ENCODE measurements at places on chromosomes 5 and 9.

DNA sequence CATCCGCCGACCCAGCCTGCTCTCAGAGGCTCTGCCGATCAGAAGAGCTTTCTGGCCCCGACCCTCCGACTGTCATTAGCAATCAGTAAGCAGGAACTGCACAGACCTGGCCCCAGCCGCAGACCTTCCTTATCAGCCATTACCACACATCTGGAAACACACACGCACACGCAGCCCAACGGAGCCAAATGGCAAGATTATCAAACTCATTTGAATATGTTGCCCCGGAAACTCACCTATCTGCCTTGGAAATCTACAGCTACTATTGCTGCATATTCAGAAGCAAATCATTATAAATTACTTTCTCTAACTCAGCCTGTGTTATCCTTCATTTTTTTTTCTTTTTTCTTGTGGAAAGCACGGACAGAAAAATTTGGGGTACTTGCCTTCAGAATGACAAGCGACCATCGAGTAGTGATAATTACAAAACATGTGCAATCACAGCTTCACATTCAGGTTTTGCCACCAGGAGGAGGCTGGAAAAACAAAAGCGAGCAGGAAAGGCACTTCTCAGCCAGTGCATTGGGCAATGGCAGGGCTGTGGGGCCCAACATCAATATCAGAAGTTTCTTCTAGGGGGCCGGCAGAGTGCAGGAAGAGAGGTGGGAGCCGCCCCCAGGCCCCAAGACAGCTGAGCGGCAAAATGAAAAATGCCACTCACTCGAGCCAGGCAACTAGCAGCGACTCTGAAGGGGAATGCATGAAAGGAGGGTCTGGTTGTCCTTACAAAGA, 122.3 kb downstream of the VAV2 start:
- DNase-seq: no peak

DNA sequence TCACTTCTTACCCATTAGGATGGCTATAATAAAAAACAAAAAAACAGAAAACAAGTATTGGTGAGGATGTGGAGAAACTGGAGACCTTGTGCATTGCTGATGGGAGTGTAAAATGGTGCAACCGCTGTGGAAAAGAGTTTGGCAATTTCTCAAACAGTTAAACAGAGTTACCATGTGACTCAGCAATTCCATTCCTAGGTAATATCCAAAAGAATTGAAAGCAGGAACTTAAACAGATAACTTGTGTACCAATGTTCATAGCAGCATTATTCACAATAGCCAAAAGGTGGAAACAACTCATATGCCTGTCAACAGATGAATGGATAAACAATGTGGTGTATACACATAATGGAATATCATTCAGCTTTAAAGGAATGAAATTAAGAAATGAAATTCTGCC, 28.9 kb downstream of the DCP2 start:
- no peak for DNase-seq

DNA sequence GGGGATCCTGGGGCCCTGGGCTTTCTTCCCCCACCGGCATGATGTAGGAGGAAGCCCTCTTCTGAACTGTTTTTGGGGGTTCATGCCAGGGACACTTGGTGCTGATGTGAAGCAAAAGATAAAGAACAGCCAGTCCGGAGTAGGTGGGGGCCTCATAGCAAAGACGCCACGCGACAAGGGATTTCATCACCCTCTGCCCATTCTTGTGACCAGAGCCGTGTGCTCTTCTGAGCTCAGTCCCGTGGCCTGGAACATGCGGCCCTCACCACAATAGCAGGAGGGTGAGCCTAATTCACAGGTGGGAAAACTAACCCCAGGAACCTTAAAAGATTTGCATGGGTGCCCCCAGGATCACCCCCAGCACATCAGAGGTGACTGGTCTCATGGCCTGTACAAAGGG, 225.9 kb downstream of the HSPA4 start:
- DNase-seq: no peak

DNA sequence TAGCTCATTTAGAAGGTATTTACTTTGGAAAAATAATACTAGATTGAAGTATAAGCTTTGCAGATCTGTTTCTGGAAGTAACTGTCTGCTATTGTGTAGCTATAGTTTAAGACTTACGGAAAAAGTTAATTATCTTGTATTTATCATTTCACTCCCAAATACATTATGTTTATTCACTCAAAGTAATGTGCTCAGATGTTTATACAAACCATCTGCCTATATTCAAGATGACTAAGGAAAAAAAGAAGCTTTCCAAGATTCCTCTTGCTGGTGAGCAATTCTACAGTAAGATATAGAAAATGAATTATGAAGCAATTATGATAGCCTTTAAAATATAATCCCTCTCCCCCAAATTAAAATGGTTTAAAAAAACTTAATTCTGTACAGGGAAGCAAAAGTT, 137.9 kb downstream of the KIAA0825 start:
- DNase-seq: no peak

Data from stimulated activated CD4-positive, alpha-beta T cell treated with anti-CD3 and anti-CD28 coated beads, TNF-alpha, amount 100 ng/mL, for 4 hours (primary cell).